ENCODE measurements at places on chromosomes 3 and 15. TPM values are rescaled to one million over a fixed set of nuclear protein-coding genes. Genes with fewer than 3 reads are reported as not detected.

- no peak for DNase-seq
- no peaks in the 10 kb centered on the region for H3K4me1 ChIP-seq
- H3K36me3 ChIP-seq, result no peaks in the 10 kb centered on the region
Observed at GRCh38 chr15:101578443-101578894, 73.7 kb downstream of the TM2D3 start.

HOMER2 gene
- 2.3 TPM for total RNA-seq

DNA sequence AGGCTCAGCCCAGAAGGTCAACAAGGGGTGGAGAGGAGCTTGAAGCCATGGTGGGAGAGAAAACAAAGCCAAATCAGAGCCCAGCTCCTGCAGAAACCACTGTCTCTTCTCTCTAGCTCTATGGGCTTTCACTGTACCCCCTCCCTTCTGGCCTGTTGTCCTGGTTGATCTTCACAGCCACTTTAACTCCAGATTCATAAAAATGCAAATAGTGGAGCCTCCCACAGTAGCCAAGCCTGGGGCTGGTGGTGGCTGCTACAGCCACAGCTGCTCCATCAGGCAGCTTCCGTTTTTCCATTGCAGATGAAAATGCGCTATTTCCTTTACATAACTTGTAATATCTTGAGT is 20.7 kb upstream of the CAV3 start:
- no peaks in the 10 kb centered on the region for H3K4me1 ChIP-seq
- H3K4me3 ChIP-seq, result no peak overlapping the region
- no peak overlapping the region for H3K27ac ChIP-seq
- no peaks in the 10 kb centered on the region for H3K27me3 ChIP-seq
- no peak for DNase-seq
- H3K36me3 ChIP-seq, result no peaks in the 10 kb centered on the region

- no peaks in the 10 kb centered on the region for H3K27me3 ChIP-seq
- no peaks in the 10 kb centered on the region for H3K36me3 ChIP-seq
- H3K4me3 ChIP-seq, result no peak overlapping the region
- no peak for DNase-seq
Observed at GRCh38 chr3:67656614-67657013, 2.2 kb upstream of the SUCLG2 start.

KLF15 gene
- 39.9 TPM for total RNA-seq

PRR20G gene
- total RNA-seq, result not detected

CYFIP1 gene
- total RNA-seq, result 172 TPM

- no peaks in the 10 kb centered on the region for H3K36me3 ChIP-seq
- no peak for DNase-seq
- no peaks in the 10 kb centered on the region for H3K27me3 ChIP-seq
Observed at GRCh38 chr15:52351206-52351908, 55.8 kb upstream of the MYO5C start.

DNA sequence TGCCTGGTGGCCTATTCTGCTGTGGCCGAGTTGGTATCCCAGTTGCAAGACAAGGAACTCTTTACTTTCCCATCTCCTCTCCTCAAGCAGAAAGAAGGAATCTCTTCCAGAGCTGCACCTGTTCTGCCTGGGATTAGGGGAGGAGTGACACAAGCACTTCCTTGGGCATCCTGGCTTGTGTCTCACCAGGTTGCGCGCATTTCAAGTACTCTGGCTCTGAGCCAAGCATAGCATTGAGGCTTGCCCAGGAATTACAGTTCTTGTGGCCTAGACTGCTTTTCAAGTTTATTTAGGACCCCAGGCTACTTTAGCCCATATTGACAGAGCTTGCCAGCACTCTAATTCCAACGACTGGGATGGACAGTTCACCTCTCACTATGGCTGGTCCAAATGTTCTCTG is 150.5 kb downstream of the RSRC1 start:
- H3K27me3 ChIP-seq, result no peaks in the 10 kb centered on the region
- no peak for DNase-seq
- H3K4me1 ChIP-seq, result no peaks in the 10 kb centered on the region
- H3K4me3 ChIP-seq, result no peak overlapping the region

DNA sequence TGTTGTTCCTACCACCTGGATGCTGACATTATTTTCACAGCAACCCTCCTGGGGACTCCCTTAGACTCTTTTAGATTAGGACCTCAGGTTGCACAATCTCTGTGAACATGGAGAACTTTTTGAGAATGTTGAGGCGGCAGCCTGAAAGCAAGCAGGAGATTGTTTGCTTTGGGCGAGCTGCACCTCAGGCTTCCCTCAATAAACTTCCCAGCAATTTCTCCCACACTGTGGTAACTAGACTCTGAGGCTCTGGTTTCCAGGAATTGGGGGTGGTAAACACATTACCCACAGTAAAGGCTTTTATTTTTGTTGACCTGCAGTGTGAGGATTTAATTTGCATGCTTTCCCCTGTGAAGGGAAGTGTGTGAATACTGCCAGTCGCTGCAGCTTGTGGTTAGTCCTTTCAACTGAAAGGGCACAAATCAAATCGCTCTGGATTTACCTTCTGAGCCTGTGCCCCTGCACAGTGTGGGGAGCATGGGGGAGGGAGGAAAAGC is 35.2 kb upstream of the SIAH2 start:
- no peaks in the 10 kb centered on the region for H3K4me1 ChIP-seq
- no peaks in the 10 kb centered on the region for H3K36me3 ChIP-seq
- no peak overlapping the region for H3K4me3 ChIP-seq
- H3K27me3 ChIP-seq, result no peaks in the 10 kb centered on the region
- DNase-seq, result no peak

- no peaks in the 10 kb centered on the region for H3K36me3 ChIP-seq
- no peak overlapping the region for H3K4me3 ChIP-seq
- H3K4me1 ChIP-seq, result no peaks in the 10 kb centered on the region
- no peak for DNase-seq
- H3K27ac ChIP-seq, result no peak overlapping the region
Observed at GRCh38 chr3:196514350-196514716, 813 bp downstream of the SMCO1 start.

SPATA12 gene
- not detected for total RNA-seq

DNA sequence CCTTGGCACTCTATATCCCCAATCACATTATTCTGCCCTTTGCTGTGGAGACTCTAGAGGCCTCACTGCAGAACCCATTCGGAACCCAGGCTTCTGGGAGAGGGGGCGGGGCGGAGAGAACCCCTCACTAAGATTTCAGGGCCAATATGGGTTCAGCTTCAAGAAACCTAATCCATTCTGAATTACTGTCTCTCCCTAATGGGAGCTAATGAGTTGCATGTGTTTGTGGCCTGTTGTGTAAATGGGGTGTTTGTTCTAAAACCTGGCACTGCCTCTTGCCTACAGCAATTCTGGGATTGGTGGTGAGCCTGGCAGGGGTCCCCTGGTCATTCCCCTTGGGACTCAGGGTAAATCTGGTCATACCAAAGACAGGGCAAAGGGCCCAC is 605 bp upstream of the RASL12 start:
- no peaks in the 10 kb centered on the region for H3K27me3 ChIP-seq
- no peaks in the 10 kb centered on the region for H3K36me3 ChIP-seq
- H3K27ac ChIP-seq, result peak overlapping the region; percentile 100

- H3K27me3 ChIP-seq, result no peaks in the 10 kb centered on the region
- no peaks in the 10 kb centered on the region for H3K36me3 ChIP-seq
- no peak overlapping the region for H3K27ac ChIP-seq
- no peak overlapping the region for H3K4me3 ChIP-seq
- DNase-seq, result no peak
- H3K4me1 ChIP-seq, result no peaks in the 10 kb centered on the region
Observed at GRCh38 chr15:40079456-40079855, 29.2 kb downstream of the BMF start.

GRCh38 chr3:188697127-188697526 is 474.6 kb upstream of the TPRG1 start:
- H3K27me3 ChIP-seq, result no peaks in the 10 kb centered on the region
- peaks cover 1% of the 10 kb centered on the region for H3K4me1 ChIP-seq
- no peak overlapping the region for H3K4me3 ChIP-seq
- H3K27ac ChIP-seq, result no peak overlapping the region
- DNase-seq, result no peak
- no peaks in the 10 kb centered on the region for H3K36me3 ChIP-seq

- no peaks in the 10 kb centered on the region for H3K36me3 ChIP-seq
- DNase-seq, result no peak
- H3K4me1 ChIP-seq, result peaks cover 3% of the 10 kb centered on the region
- H3K4me3 ChIP-seq, result peak overlapping the region; percentile 79
Observed at GRCh38 chr15:31328428-31328968, 1.9 kb downstream of the KLF13 start.

DNA sequence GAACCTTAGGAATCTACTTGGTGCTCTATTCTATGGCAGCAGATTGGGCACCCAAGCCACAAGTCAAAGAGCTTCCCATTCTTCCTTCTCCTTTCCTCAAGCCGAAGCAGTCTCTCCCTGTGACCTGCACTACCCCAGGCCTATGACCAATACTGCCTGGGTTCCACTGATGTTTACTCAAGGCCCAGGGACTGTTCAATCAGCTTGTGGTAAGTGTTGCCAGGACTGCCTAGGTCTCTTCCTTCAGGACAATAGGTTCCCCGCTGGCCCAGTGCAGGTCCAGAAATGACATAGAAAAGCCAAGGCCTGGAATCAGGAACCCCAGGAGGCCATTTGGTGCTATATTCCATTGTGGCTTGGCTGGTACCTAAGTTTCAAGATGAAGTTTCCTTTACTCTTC is 397.9 kb downstream of the ZIC4 start:
- no peak overlapping the region for H3K4me3 ChIP-seq
- H3K27me3 ChIP-seq, result no peaks in the 10 kb centered on the region
- no peaks in the 10 kb centered on the region for H3K36me3 ChIP-seq
- DNase-seq, result no peak
- H3K27ac ChIP-seq, result no peak overlapping the region

CHRD gene
- total RNA-seq, result 46.5 TPM

DNA sequence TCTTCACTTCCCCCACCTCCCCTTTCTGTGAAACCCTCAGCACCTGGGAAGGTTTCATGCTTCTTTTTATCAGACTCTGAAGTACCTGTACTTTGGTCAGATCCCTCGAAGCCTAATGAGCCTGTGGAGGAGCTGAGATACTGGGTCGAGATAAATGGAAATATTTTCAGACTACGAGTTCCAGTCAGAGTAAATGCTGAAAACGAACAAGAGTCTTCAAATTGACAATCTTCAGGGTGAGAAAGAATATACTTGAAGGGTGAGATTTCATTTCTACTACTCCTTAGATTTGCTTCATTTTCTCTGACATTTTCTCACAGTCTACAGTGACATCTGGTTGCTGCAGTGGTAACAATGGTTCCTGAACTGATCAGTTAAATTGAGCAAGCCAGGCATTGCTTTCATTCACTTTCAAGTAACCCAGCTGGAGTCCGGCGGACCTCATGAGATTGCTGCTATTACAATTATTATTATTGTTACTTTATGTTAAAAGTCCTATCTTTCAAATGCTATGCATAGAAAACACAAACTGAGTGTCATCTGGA is 337.2 kb downstream of the VGLL3 start:
- H3K4me1 ChIP-seq, result no peaks in the 10 kb centered on the region
- no peak overlapping the region for H3K27ac ChIP-seq
- DNase-seq, result no peak
- H3K4me3 ChIP-seq, result no peak overlapping the region
- H3K27me3 ChIP-seq, result no peaks in the 10 kb centered on the region
- no peaks in the 10 kb centered on the region for H3K36me3 ChIP-seq

- H3K27me3 ChIP-seq, result no peaks in the 10 kb centered on the region
- no peaks in the 10 kb centered on the region for H3K4me1 ChIP-seq
- DNase-seq, result no peak
- H3K4me3 ChIP-seq, result no peak overlapping the region
- no peaks in the 10 kb centered on the region for H3K36me3 ChIP-seq
- no peak overlapping the region for H3K27ac ChIP-seq
Observed at GRCh38 chr3:66656609-66657008, 155.8 kb upstream of the LRIG1 start.

All from aorta (tissue), 5 donors.